ENCODE measurements at places on chromosomes 12 and 14.

- DNase-seq, result peak; percentile 82
Measured at GRCh38 chr12:118980407-118981014, 830 bp upstream of the SRRM4 start.

DNA sequence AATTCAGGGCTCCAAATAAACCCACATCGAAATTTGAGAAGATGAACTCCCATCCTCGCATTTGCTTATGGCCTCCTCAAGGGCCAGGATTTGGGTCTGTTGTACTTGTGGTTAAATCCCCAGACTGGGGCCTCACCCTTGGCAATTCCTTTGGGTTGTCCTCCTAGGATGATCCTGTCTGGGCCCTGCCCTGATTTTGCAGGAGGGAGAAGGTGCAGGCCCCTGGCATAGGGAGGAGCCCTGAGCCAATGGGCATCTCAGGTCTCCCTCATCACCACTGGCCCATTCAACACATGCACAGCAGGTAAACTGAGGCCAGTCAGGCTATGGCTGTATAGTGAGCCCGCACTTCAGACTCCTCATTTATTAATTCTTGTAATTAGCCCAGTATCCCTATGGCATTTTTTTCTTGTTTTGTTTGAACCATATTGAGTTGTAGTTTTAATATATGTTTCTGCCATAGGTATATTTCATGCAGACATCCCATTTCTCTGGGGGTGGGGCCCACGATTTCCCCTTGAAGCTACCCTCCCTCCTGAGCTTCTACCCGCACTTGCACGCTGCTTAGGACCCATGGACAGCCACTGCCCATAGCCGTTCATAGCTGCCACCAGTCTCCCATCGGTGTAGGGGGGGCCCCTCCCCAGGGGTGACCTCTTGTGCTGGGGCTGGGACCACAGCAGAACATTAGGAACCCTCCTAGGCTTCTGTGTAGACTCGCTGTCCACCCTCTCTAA is 67.1 kb upstream of the DDX11 start:
- DNase-seq, result no peak

GRCh38 chr12:92615703-92616102 is 87.1 kb upstream of the PLEKHG7 start:
- DNase-seq, result no peak

DNA sequence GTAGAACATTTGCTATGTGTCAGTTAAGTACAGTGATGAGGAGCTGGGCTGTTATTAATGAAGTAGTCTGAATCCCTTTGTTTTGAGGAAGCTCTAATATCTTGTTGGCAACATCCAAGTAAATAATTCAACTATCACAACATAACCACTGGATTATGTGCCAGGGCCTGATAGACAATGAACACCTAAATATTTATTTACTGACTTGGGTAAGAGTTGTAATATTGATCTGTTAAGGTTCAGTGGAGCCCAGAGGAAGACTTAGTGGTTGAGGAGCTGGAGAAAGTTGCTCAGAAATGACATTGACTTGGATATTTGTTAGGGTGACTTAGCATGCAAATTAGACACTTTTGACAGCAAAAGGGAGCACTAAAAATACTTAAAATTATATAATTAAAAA is 26.8 kb downstream of the DERA start:
- no peak for DNase-seq

- DNase-seq, result no peak
Measured at GRCh38 chr14:93780813-93781400, 7.4 kb downstream of the PRIMA1 start.

DNA sequence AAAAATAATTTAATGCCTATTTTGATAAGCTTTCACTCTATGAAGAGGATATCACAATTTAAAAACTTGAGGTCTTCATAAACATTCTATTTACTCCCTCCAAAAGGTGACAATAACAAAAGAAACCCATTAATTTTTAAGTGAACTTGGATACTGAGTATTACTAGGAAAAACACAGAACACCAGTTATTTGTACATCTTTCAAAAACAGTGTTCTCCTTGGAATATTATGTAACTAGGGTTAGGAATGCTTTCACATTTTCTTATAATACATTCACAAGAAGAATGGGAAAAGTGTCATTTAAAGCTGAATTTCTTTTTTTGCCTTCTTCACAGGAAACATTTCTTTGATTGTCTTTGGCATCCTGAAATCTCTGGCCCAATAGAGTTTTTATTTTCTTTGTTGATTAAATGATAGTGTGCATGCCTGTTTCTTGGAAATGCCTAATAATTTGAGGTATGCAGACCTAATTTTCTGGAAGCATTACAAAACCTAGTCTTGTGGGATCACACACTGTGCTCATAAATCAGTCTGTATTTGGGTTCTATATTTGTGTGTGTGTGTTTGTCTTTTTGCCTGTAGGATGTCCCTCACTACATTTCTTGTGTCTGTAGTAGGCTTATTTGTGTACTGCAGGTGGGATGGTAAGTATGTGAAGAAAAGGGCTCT is 76.5 kb downstream of the WNK1 start:
- no peak for DNase-seq

DNA sequence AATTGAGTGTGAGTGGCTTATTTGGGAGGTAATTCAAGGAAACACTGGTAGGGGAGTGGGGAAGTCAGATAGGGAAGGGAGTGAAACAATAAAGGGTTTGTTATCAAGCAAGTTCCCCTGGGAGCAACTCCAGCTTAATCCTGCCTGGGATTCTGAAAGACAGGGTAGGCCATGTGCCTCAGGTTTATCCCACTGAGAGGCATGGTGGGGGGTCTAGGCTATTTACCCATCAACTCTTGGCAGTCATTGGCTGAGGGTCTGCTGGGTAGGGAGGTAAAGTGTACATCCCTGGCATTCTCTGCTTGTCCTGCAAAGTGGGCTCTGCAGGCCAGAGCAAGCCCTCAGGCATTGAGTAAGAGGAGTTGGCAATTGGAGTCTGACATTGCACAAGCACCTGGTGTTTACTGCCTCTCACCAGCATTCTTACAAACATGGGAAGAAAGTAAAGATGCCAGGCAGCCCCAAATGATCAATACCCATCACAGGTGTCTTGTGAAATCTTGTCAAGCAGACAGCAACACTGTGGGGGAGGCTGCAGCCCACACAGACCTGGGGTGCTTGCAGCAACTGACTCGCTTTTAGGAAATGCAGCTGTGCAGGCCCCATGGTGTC is 169.3 kb downstream of the KTN1 start:
- DNase-seq, result no peak

DNA sequence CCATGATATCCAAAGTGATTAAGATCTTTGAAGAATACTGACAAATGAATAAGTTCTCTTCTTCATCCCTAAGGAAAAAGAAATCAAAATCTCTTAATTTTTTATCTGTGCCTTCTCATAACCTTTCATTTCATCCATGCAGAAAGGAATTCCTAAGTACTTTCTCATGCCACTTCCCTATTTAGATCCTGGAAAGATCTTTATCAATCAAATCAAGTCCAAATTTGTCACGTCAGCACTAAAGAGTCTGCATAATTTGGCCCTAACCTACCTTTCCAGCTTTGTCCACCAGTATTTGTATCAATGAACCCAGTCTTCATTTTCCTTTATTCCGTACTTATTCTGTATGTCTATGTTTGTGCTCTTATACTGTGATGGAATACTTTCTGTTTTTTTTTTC is 41.2 kb downstream of the VEZT start:
- no peak for DNase-seq
